ENCODE measurements at places on chromosomes 3 and 15.

- DNase-seq, result no peak
These were observed 1183.1 kb downstream of the ZPLD1 start for GRCh38 chr3:103617961-103618360.

- DNase-seq, result no peak
These were observed 51.3 kb downstream of the LRIG1 start for GRCh38 chr3:66449411-66449974.

DNA sequence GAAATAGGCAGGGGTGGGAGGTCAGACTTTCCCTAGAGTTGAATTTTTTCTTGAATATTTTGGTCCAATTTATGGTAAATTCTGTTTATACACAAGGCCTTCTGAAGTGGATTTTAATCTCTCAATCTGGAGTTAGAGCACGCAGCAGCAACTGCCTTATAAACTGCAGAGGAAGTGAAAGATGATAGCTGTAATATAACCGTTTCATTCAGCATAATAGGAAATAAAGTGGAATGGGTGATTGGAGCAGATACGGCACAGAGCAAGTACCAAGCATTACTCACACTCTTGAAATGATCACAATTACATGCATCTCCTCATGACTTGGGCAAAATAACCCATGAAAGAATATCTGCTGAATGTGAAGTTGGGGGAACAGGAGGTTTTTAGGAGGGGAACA, 106.8 kb downstream of the ARRDC4 start:
- no peak for DNase-seq

- no peak for DNase-seq
These were observed 293.5 kb downstream of the AGBL1 start for GRCh38 chr15:86373147-86373546.

DNA sequence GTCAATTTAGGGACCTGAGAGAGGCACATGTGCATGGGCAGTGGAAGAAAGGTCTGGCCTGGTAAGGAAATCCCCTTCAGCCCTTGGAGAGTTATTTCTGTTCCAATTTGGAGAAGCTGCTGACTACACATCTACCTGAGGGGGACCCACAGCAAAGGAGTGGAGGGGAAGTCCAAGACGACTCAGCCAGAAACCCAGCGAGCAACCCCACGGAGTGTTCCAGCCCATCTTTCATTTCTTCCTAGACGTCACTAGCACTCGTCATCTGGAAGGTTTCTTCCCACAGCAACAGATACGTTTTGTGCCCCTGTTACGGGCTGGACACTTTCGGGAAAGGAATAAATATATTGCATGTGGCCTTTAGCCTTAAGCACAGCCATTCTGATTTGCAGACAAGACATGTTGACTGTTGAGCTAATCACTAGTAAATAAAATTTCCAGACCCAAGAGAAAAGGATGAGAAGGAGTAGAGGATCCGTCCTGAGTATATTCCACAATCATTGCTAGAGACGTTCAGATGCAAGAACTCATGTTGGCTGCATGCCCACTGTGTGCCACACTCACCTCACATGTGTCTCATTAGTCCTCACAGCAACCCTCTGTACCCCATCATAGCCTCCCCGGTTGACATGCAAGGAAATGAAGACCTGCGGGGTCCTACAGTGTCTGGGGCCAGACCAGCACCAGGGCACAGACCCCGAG, 7.8 kb upstream of the FAM174B start:
- no peak for DNase-seq

GRCh38 chr15:25065876-25066275, 111.1 kb downstream of the SNRPN start:
- DNase-seq, result no peak

- DNase-seq, result no peak
These were observed 352.6 kb downstream of the OCA2 start for GRCh38 chr15:27746401-27746955.

- DNase-seq, result no peak
These were observed 170.7 kb downstream of the UBE3A start for GRCh38 chr15:25268166-25268565.

DNA sequence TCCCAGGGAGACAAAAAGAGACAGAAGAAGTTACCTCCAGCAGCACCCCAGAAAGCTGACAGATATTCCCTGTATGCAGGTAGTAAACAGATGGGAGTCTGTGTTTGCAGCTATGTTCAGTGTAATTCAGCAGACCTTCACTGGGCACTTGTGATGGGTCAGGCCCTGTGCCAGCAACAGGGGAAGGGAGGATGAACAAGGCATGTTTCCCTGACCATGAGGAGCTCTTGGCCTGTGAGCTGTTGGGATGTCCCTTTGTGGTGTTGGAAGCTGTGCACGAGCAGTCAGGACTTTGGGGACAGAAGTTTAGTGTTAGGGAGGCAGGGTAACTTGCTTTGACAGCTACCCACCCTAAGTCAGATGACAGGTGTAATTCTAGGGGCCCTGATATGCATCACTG, 106.0 kb upstream of the TRIM42 start:
- no peak for DNase-seq

DNA sequence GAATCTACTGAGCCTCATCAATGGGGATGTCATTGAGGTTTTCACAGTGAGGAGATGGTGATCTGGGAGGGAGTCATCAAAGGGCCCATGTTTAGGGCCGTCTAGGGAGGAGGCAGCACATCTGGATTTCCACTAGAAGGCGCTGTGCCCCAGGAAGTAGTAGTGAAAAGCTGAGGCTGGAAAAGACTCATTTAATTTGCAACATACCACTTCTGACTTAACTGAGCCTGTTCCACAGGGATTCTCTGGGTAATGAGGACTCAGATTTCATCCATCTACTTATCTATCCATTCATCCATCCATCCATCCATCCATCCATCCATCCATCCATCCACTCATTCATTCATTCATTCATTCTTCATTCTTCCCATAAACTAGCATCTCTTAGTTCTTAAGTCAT, 17.4 kb upstream of the SHF start:
- no peak for DNase-seq

GRCh38 chr15:84079885-84080777, 155.4 kb upstream of the GOLGA6L4 start:
- no peak for DNase-seq

All from stimulated activated CD4-positive, alpha-beta T cell treated with anti-CD3 and anti-CD28 coated beads, Interleukin-1b, Interleukin-23, amount 100 ng/mL, for 1 hour (primary cell).